ENCODE measurements at places on chromosomes 4 and X.
A peak's percentile ranks its signal among the peaks of the same experiment; 100 is the strongest.

DNA sequence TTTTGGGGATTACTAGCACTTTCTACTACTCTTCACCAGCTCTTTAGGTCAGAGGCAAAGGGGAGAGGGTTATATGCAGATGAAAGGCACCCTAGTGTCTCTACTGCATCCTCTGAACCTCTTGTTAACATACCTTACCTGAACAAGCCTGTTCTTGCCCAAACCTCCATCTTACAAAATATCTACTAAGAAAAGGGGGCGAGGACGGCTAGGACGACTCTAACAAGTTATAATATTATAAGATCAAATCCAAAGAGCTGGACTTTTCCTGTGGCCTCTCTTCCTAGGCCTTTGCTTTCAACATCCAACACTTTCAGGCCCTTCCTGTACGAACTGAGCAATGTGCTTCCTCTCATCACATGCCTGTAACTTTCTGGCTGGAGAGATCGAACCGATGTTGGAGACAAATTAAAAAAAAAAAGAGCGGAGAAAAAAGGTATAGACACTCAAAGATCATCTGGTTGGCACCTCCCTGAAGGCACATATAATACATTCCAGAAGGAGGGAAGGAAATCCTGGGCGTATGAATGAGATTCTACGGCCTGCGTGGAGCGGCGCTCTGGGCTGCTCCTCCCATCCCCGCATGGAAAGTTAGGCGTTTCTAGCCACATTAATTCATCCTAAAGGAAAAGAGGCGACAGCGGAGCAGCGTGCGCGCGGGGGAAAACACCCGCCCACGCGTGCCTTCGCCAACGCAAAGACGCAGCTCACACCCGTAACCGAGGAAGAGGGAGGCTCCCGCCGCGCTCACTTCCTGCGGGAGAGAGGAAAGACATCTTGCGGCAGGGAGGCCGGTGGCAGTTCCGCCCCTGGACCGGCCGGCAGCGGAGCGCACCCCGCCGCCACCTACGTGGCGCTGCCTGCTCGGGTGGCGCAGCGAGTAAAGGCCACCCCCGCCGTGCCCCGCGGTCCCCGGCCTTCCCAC lies 808 bp downstream of the PRDM5 start:
- DNase-seq, result no peak

DNA sequence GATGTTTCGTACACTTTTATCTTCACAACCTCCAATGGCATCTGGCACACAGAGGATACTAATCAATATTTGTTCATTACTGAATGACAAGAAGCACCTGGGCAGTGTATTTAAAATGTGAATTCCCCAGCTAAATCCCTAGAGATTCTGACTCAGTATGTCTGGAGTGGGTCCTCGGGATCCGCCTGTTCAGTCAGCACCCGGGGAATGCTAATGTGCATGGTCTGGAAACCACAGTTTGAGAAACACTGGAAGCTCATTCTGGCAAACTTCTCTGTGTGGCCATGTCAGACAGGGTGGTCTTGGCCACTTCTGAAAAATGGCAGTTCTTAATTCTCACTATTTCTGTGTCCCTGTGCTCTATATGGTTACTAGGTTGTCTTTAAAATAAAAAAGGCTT lies 138.8 kb upstream of the VCX start:
- DNase-seq, result no peak

DNA sequence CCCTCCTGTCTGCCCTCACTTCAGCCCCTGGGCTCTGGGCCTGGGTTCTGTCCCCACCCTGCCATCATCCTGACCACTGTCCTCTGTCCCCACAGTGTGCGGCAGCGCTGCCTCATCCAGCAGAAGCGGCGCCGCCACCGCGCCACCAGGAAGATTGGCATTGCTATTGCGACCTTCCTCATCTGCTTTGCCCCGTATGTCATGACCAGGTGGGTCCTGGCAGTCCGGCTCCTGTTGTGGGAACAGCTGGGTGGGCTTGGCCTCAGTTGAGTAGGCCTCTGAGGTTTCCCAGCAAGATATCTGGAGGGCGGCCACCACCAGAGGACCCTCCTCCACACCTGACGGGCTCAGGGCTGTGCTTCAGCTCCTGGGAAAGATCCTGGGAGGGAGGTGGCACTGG lies 2.2 kb downstream of the GPR78 start:
- DNase-seq, result no peak

DNA sequence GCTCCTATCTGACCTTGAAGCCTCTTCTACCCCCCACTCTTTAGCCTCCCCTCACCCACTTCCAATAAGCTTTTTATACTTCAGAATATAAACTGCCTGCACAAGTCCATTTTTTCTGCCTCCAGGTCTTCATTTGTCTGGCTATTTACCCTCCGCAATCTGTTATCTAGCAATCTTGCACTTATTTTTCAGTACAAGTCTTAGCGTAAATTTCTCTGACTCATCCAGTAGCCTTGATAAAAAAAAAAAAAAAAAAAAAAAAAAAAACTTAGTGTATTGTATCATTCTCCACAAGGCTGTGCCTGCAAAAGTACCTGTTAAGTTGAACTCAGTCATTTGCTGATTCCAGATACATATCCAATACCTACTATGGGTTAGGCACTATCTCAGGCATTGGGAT lies 219.5 kb upstream of the DKK2 start:
- no peak for DNase-seq

- DNase-seq, result no peak
Measured at GRCh38 chr4:111982089-111982488, 163.2 kb upstream of the FAM241A start.

DNA sequence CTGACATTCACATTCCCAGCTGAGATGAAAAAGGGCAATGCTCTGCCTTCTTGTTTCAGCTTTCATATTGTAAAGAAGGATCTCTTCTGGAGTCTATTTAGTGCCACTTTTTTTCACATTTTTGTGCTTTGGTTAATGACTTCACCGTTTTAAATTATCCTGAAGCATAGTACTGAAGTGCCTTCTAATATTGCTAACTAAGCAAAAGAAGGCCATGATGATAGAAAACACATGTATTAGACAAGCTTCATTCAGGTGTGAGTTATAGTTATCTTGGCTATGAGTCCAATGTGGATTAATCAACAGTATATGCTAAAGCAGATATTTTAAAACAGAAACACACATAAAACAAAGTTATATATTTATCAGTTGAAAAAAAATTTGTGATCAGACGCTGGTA lies 40.4 kb downstream of the NXT2 start:
- no peak for DNase-seq

- no peak for DNase-seq
Measured at GRCh38 chr4:28665306-28665705, 1804.7 kb downstream of the STIM2 start.

GRCh38 chr4:177860171-177860570 lies 417.9 kb upstream of the AGA start:
- no peak for DNase-seq

- DNase-seq, result no peak
Measured at GRCh38 chr4:54802336-54802735, 144.6 kb downstream of the KIT start.

- no peak for DNase-seq
Measured at GRCh38 chr4:41160856-41161255, 53.5 kb downstream of the APBB2 start.

DNA sequence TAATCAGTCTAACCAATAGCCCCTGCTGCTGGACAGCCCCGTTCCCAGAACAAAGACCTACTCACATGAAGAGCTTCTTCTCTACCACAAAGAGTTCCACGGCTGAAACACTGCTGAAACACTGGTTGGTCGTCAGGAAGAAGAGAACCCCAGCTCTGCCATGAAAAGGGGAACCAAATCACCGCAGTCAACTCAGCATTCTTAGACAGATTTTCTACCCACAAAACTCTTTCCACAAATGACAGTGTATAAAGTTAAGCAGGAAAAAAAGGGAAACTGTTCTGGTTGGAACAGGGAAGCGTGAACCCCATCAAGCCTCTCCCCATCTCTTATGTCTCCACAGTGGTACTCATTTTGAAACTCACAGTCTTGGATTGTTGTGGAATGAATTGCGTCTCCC lies 57.3 kb downstream of the ABCG2 start:
- no peak for DNase-seq

DNA sequence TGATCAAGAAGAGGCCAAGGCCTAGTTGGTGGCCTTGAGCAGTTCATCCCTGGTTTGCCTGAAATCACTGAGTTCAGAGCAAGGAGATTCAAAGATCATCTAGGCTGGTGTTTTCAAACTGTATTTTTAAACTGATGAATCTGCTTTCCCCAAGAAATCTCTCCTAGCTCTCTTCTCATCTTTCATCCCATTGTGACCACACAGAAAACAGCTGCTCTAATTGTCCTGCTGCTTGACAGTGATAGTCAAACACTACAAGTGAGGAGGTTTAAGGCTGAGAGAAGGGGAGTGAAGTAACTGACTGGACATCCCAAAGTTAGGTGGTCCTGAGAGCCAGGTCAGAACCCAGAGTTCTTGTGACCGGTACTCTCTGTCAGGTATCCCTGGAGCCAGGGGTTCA lies 91.5 kb downstream of the LNX1 start:
- no peak for DNase-seq

DNA sequence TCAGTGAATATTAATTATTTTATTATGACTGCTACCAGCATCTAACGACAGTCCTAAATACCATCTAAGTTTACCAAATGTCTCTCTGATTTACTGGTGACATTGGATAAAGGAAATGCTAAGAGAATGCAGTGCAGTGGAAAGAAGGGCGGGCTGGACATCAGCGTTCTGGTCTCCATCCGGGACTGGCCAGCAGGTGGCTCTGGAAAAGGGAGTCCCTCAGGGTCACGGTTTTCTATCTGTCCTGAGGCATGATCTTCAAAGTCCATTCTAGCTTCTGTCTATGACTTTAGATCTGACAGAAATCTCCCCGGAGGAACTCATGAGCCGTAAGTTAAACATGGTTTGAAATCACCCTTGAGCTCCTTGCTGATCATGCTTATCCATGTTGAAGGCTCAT lies 3.3 kb downstream of the TRIM2 start:
- no peak for DNase-seq

- DNase-seq, result no peak
Measured at GRCh38 chr4:24278693-24279092, 305.7 kb downstream of the DHX15 start.

- DNase-seq, result peak; percentile 45
Measured at GRCh38 chr4:146059865-146060264, 115.7 kb upstream of the LSM6 start.

GRCh38 chr4:1410491-1411325 lies 4.5 kb upstream of the NKX1-1 start:
- DNase-seq, result no peak

DNA sequence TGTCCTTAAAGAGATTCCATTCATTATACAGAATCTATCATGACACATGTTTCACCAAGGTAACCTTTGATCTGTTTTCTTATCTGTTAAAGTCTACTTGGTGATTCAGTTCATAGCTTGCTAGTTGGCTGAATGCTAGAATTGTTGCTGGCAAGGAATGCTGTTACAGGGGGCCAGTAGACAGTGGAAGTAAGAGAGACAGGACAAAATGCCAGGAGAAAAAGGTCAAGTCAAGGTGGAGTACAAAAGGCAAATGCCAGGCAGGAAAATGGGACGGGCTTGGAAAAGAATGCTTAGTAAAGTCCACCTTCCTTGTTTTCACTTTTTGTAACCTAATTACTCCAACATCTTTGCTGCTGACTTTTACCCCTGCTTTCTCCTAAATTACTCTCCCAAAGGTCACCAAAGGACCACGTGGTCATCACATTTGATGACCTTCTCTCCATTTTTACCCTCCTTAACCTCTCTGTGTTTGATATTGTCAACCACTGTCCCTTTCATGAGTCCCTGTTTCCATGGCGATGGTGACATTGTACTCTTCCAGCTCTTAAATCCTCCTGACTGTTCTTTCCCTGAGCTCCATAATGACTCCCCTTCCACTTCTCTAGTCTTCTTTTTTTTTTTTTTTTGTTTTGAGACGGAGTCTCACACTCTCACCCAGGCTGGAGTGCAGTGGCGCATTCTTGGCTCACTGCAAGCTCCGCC lies 24.5 kb upstream of the TAPT1 start:
- no peak for DNase-seq

- DNase-seq, result no peak
Measured at GRCh38 chr4:185693548-185694215, 118.3 kb downstream of the SORBS2 start.
